Skin of body (tissue), 3 donors: ENCODE measurements at places on chromosomes 4 and X. TPM values are rescaled to one million over a fixed set of nuclear protein-coding genes. Genes with fewer than 3 reads are reported as not detected.
A peak's percentile ranks its signal among the peaks of the same experiment; 100 is the strongest.

GRCh38 chr4:158835226-158836001 lies 66.6 kb downstream of the FNIP2 start:
- DNase-seq, result no peak

DNA sequence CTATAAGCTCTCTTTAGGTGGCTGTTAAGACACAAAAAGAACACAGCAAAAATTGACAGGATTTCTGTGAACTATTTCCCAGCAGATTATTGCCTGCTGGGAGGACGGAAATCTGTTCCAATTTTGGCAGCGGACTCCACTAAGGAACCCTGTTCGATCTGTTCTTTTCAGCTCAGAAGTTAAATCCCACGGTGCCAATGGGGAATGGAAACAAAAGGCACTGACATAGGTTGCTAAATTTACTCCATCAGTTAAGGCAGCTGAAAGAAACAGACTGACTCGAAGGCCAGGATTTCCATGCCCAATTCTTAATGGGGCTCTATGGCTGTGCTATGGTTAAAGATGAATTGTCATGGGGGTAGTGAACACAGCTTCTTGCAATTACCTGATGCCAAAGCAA lies 126.5 kb upstream of the HPGD start:
- DNase-seq, result no peak

GRCh38 chr4:90922174-90922573 lies 795.0 kb downstream of the CCSER1 start:
- DNase-seq, result no peak

DNA sequence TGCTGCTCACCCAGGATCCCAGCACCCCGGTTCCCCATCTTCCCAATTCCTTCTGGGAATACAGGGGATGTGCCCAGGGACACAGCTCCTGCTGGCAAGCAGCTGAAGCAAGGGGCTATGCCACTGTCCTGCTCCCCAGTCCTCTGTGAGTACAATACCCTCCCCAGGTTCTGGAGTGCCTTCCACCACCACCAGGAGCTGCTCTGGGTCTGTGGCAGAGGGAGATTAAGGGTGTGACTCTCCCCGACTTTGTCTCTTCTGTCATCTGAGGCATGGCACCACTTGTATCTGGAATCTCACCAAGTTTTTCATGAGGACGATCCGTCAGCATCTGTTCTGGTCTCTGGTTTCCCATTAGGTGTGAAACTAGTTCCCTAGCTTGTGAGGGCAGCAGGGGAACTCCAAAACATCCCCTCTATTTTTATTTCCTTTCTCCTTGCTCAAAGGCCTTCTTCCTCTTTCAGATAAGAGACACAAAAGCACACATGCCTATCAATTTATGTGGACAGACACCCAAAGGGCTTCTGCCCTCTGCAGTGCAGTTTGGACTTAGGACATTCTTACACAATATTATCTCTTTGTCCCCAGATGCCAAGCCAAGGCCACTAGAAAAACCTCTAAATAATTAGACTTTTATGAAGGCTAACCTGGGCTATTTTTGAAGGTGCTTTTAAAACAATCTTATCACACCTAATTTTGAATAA lies 26.8 kb downstream of the MGST2 start:
- no peak for DNase-seq

GRCh38 chr4:7434766-7435150 lies at the start of gene PSAPL1:
Gene PSAPL1 (minus strand): TSS chr4:7434930. CDS start chr4:7434879, 51 bp downstream.
- DNase-seq, result no peak

- peak; percentile 27 for DNase-seq
These were observed 100.8 kb downstream of the ANXA3 start for GRCh38 chr4:78652282-78652876.

- peak; percentile 64 for DNase-seq
These were observed 70.2 kb downstream of the GC start for GRCh38 chr4:71713611-71714203.

- DNase-seq, result peak; percentile 4
These were observed 42.9 kb upstream of the INTS6L start for GRCh38 chrX:135477576-135477975.

DNA sequence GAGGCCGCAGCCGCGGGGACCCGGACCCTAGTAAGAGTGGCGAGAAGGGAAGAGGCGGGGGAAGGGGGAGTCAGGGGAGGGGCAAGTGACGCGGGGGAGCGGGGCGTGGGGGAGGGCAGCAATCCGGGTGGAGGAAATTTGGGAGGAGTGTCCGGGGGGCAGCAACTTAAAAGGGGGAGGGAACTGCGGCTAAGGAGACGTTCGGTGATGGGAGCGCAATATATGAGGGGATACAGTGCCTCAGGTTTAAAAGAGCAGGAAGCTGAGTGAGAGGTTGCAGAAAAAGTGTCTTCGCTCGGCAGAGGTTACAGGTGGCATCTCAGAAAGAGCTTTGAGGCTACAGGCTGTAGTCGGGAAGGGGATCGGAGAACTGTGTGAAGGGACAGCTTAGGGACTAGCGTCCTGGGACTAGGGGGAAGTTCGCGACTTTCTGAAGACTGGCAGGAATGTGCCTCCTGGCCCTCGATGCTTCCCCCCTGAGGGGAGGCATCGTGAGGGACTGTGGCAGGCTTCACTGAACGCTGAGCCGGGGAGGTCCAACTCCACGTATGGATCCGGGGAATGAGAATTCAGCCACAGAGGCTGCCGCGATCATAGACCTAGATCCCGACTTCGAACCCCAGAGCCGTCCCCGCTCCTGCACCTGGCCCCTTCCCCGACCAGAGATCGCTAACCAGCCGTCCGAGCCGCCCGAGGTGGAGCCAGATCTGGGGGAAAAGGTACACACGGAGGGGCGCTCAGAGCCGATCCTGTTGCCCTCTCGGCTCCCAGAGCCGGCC lies 519 bp downstream of the FOXO4 start:
- DNase-seq, result peak; percentile 35

- no peak for DNase-seq
These were observed 737.5 kb upstream of the NDST4 start for GRCh38 chr4:115850799-115851509.

DNA sequence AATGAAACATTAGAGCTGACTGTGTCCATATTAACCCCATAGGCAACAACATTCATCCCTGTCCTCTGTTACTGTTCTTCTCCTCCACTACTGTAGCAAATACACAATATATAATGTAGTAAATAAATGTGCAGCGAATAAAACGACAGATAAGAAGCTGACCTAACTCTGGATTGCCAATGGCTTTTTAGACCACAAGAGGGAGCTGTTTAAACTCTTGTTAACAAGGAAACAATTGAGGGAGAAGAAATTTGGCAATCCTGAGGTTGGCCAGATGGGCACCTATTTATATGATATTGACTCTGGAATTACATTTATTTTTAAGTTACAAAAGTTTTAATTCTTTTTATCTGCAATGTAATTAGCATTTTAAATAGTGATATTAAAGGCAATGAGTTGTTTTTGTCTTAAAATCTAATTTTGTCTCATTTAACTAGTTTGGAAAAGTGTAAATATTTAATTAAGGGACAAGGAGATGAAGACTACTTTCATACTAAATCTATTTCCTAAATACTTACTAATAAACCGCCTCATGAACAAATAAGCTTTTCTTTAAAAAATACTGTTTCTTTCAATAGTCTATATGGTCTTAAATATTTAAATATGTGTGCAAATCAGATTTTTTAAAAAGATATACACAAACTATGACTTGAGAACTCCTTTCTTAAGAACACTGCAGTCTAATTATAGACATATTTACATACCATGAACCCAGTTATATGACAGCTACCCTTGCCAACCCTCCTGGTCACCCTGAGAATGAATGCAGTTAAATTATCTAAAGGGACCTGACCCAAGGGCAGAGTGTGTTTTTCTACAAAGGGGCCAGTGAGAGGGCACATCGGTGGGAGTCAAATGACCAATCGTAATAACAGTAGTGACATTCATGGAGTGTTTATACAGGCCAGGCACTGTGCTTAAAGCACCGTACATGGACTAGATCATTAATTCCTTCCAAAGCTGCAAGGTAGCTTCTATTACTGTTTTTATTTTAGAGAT lies 52.9 kb upstream of the HPF1 start:
- DNase-seq, result peak; percentile 55

- DNase-seq, result no peak
These were observed 65.3 kb downstream of the TENT5D start for GRCh38 chrX:80485543-80485942.

DNA sequence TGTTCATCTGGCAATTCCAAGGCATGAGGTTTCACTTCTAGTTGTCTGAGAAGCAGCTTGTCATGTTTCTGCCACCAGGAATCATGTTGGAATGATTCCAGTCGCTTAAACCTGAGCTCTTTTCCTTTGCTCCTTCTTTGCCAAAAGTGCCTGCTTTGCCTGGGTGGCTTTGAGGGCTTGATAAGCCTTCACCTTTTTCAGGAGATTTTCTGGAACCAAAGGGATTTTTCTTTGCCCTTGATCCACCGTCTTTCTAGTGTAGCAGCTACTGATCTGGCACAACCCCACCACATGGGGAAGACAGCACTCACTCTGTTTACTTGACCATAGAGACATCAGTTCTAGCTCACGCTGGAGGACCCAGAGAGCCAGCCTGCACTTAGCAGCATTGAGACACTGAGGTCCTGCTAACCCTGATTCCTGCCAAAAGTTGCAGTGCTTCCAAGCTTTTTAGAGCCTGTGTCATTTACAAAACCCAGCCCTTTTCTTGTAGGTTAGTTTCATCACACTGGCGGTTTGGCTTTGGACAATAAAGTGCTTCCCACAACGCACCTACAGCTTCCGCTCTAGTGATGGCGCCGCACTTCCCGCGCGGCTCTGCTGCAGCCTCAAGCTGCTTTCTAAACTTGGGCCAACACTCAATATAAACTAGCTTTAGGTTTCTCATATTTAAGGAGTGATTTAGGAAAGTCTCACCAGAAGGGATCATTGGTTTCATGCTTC lies 7.3 kb upstream of the CCNI start:
- DNase-seq, result no peak

PDE6B gene
- total RNA-seq, result 5.5 TPM

ALB gene
- total RNA-seq, result 0.69 TPM
